ENCODE measurements at places on chromosomes 13 and 19.

DNA sequence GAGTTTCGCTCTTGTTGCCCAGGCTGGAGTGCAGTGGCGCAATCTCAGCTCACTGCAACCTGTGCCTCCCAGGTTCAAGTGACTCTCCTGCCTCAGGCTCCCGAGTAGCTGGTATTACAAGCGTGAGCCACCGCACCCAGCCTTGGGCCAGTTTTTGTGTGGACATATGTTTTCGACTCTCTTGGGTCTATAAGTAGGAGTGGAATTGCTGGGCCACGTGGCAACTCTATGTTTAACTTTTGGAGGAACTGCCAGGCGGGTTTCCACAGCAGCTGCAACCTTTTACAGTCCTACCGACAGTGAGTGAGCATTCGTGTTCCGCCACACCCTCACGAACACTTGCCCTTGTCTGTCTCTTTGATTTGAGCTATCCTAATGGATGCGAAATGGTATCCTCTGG lies 44.9 kb downstream of the BICRA start:
- no peak for DNase-seq

- no peak for DNase-seq
Measured at GRCh38 chr13:33351319-33351718, 65.8 kb upstream of the STARD13 start.

- no peak for DNase-seq
Measured at GRCh38 chr13:42270857-42271215, 1.1 kb upstream of the AKAP11 start.

GRCh38 chr13:95714142-95714832 lies 37.3 kb downstream of the DNAJC3 start:
- DNase-seq, result no peak

DNA sequence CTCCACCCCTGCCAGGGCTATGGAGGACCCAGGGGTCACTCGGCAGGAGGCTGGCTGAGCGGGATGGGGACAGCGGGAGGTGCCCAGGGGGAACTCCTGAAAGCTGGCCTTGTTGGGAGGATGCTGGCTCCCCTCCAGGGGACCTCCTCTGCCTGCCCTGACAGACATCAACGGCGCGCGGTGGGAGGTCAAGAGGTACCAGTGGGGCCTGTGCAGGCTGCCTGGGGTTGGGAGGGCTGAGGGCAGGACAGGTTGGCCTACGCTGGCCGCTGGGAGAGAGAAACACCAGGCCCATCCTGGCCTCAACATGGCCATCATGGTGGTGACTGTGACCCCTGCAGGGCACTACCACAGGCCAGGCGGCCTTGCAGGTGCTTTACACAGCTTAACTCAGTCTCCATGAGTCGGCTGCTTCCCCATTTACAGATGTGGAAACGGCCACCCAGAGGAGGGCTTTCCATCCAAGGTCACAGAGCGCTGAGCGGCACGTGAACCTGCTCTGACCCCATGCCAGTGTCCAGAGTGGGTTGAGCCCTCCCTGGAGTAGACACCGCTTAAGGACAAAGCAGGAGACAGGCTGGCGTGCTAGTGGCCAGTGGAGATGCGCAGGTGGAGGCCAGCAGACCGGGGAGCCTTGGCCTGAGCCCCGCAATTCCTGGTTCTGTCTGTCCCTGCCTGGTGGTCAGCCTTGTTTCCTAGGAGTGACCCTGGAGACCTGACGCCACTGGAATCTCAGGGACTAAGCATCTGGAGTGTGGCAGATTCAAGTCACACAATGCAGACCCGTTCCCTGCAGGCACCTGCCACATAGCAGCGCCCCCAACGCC lies 27.6 kb downstream of the CEBPG start:
- peak; percentile 9 for DNase-seq

DNA sequence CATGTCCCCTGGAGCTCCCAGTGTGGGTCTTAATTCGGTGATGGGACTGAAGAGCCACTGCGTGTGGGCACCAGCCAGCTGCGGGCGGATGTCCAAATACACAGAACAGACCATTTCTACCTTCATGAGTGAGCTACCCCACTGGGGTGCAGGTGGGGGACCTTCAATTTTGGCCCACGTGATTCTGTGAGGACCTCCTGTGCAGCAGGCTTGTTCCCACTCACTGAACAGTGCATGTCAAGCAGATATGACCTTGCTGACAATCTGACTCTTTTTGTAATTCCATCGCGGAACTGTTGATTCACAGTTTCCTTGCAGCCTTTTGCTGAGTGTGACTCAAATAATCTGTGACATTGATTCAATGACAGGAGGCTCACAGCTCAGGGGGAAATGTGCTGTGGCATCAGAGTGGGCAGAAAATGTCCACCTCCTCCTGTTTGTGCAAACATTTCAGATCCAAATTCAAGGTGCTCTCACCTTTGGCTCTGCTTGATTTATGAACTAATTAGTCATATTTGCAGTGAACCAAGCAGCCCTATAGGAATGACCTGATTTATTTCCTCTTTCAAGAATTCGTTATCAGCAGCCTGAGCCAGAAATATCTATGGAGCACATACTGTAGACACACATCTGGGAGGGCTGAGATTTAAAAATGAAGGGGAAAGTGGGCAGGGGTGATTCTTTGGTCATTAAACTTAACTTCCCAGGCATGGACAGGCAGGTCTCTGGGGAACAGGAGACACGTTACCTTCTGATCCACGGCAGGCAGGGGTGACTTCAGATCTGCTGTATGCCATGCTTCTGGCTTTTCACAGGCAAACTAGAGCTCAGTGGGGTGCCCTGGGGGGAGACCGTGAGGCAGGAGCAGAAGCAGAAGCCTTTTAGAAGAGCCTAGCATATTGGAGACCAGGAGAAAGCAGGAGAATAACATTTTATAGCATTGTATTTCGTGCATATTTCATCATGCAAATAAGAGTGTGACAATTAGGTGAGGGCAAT lies 170.0 kb upstream of the KL start:
- no peak for DNase-seq

DNA sequence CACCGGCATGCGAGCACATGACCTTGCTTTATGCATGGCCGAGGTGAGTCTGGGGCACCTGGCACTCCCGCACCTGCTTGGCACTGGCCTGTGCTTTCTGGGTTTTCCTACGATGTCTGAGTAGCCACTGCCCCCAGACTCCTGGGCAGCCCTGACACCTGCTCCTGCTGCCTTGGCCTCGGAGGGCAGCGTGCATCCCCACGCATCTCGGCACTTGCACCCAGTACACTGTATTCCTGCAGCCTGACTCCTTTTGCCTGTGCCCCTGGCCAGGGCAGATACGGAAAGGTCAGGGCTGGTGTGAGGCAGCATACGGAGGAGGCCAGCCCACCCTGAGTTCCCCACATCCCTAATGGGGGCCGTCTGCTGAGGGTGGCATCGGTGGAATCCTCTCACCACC lies 340.6 kb downstream of the TEX29 start:
- DNase-seq, result no peak

- DNase-seq, result no peak
Measured at GRCh38 chr19:14385492-14385891, 4.2 kb downstream of the ADGRE5 start.

- DNase-seq, result no peak
Measured at GRCh38 chr19:16026131-16026530, 50.2 kb upstream of the TPM4 start.

DNA sequence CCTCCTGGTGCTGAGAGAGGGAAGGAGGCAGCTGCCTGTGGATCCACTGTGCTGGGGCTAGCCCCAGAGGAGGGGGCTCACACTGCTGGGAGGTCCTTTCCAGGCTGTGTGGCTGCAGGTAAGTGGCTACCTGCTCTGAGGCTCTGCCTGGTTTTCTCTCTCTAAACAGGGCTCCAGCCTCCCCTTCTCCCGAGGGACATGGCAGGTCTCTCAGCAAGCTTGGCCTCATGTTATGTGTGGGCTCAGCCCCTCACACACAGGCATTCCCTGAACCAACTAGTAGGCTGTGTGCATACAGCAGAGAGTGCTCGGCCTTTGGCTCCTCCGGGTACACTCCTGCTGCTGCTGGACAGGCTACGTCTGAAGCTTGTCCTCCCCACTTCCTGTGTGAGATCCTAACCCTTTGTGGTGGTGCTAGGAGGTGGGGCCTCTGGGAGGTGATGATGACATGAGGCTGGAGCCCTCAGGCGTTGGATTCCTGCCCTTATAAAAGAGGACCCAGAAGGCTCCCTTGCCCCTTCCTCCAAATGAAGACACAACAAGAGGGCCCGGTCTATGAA lies 4.2 kb downstream of the ZNF835 start:
- DNase-seq, result no peak

DNA sequence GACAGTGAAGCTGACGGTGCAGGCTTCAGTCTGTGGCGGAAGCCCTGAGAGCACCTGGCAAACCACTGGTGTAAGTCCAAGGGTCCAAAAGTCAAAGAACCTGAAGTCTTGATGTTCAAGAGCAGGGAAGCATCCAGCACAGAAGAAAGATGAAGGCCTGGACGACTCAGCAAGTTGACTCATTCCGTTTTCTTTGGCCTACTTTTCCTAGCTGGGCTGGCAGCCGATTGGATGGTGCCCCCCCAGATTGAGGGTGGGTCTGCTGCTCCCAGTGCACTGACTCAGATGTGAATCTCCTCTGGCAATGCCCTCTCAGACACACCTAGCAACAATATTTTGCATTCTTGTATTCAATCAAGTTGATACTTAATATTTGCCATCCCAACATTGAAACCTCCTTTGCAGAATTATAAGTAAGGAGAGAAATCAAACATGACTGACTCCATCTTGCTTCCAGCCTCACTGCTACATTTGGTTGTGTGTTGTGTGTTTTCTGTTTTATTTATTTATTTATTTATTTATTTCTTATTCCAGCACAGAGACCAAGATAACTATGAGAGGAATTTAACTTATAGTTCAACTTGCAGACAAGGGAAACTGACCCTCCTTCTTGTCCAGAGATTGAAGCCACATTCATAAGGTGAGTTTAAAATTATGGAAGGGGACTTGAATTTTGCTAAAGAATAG lies 32.8 kb downstream of the IGFL2 start:
- DNase-seq, result no peak

DNA sequence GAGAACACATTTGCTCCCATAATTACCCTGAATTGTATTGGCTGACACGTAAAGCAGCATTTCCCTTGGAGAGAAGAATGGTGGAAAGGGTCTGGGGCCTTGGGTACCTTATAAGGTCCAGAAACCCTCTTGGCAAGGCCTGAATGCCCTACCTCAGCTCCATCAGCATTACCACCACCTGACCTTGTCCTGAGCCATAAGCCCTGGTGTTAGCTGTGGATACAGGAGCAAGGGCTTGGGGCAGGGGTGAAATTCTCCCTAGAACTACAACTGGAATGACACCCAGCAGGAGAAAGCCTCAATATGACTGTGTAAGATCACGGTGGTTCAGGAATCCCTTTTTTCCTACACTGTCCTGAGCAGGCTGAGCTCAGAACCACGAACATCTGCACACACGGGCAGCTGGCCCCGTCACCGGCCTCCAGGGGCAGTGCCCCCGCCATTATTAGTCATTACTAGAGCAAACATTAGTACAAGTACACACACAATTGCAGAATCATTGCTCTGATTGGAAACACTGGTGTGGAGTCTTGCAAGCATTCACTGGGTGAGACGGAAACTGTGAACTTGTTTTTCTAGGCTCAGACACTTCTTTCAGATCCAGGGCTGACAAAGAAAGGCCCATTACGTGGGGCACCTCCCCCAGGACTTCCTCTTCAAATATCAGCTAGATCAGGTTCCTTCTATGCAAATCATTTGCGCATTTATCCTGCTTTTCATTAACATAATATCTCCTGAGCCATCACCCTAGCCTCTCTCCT lies 26.8 kb upstream of the MTIF3 start:
- DNase-seq, result no peak

All from activated naive CD4-positive, alpha-beta T cell treated with anti-CD3 and anti-CD28 coated beads, Interleukin-2, amount 50 U/mL, for 16 hours (primary cell).